ENCODE measurements at places on chromosomes 5 and 9.

GRCh38 chr5:91499943-91500531 is 116.9 kb upstream of the ARRDC3 start:
- no peak for DNase-seq

DNA sequence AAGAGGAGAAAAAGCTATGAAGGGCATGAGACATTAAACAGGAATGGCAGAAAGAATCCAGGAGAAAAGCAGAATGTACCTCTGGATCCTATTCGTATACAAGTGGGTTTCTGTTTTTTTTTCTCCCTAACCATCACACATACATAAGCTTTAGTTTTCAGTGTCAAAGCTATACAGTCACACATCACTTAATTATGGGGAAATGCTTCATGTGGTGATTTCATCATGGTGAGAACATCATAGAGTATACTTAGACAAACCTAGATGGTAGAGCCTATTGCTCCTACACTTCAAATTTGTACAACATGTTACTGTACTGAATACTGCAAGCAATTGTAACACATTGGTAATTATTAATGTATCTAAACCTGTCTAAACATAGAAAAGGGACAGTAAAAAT is 290.6 kb downstream of the AOPEP start:
- DNase-seq, result no peak

GRCh38 chr5:177276886-177277285 is 26.6 kb downstream of the RAB24 start:
- no peak for DNase-seq

DNA sequence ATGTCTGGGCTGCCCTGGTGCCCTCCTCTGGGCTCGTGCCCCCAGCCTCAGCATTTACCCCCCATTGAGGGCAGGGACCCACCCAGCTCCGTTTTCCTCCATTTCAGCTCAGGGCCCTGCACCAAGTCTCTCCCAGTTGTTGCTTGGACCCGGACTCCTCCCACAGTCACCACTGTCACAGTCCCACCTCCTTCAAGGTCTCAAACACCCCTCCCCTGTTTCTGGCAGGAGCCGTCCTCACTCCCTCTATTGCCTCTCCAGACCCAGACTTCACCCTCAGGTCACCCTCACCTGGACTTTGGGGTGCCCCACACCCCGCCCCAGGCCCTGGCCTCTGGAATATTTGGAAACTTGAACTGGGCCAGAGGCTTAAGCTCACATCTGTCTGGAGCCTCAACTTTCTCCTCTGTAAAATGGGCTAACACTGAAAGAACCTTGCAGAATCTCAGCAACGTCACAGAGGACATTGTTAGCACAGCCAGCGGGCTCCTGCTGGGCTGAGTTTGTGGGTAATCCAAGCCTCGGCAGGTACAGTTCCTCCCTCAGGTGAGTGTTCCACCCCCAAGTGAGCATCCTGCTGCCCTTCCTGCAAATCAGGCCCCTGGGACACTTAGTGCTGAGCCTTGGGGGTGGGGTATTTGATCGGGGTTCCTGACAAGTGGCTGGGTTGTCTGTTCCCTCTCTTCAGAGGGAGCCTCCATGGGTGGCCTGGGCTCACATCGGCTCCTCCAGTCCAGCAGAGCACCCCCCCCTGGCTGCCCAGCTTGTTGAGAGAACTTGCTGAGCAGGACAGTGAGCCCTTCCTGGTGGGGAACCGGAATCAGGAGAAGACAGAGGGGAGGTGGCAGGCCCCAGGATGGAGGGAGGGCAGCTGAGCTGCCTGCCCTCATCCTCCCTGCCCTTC is 130.1 kb downstream of the C9orf50 start:
- DNase-seq, result peak; percentile 76

DNA sequence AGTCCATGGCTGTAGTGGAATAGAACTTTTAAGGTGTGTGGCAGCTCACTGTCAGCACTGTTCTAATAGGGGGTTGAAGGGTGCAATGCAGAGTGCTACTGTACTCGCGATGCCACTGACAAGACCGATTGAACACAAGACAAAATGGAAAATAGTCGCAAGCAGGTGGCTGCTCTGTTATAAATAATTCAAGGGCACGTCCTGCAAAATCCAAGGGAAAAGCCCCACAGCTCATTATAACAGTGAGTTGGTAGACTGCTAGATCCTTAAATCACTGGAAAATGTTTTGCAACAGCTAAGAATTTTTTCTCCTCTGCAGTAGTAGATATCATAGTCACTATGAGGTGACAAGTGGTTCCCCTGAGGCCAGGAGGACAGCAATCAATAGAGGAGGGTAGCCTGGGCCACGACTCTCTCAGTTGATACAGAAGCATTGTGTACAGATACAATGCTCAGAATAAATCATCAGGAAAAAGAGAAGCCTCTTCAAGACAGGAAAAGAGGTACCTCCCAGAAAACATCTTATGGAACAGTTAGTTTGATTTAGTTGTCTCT is 926.3 kb downstream of the TLE4 start:
- no peak for DNase-seq

DNA sequence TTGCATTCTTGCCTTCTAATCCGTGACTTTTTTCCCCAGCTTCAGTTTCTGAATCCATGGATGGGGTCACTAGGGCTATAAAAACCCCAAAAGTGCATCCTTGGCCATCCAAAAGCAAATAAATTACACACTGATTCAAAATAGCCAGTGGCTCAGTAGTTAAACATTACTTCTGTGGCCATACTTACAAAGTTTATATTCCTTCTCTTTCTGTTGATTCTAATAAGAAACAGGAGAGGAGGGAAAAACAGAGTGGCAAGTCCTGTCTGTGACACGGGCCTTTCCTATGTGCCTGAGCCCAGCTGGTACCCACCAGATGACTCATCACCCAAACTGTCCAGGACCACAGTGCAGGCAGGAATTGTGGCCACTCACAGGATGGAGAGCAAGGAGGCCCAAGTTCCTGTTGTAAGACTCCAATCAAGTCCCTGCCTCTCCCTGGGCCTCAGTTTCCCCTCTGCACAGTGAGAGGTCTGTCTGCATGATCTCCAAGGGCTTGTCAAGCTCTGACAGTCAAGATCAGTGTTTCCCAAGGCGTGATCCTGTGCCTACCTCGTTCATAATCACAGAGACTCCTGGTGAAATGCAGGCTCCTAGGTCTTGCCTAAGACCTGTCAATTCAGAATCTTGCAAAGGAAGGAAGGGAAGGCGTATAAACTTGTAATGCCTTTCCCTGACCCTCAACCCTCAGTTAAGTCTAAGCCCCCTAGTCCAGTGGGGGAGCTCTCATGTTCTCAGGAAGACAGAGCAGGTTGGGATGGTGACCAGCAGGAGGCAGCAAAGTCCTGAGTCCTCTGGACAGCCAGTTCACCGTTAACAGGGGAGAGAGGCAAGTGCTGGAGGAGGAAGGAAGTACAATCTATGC is 29.5 kb downstream of the TNIP1 start:
- DNase-seq, result peak; percentile 84

DNA sequence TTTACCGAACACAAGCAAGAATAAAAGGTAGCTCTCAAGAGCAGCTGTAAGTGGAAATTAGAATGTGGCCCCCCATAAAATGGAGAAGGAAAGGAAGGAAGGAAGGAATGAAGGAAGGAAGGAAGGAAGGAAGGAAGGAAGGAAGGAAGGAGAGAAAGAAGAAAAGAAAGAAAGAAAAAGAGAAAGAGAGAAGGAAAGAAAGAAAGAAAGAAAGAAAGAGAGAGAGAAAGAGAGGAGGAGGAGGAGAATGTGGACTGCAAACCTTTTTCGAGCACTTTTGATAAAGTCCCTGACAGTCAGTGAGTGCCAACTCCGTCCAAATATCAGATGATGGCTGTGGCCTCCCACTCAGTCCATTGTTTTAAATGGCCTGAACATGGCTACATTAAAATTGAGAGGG is 53.8 kb upstream of the SNX2 start:
- DNase-seq, result no peak

DNA sequence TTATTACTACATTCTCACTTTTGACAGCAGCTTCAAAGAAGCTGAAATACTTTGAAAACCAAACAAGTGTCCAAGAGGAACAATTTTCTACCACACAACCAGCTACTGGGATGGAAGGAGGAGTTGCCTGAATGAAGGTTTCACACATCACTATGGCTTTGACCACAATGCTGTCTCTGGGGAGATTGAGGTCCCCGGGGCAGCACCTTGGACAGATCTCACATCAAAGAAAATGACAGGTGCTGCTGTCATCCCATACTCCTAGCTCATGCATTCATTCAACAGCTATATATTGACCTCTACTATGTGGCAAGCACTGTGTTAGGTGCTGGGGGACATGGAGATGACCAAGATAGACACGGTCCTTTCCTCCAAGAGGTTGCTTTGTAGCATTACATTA is 233.2 kb upstream of the RASEF start:
- DNase-seq, result no peak

DNA sequence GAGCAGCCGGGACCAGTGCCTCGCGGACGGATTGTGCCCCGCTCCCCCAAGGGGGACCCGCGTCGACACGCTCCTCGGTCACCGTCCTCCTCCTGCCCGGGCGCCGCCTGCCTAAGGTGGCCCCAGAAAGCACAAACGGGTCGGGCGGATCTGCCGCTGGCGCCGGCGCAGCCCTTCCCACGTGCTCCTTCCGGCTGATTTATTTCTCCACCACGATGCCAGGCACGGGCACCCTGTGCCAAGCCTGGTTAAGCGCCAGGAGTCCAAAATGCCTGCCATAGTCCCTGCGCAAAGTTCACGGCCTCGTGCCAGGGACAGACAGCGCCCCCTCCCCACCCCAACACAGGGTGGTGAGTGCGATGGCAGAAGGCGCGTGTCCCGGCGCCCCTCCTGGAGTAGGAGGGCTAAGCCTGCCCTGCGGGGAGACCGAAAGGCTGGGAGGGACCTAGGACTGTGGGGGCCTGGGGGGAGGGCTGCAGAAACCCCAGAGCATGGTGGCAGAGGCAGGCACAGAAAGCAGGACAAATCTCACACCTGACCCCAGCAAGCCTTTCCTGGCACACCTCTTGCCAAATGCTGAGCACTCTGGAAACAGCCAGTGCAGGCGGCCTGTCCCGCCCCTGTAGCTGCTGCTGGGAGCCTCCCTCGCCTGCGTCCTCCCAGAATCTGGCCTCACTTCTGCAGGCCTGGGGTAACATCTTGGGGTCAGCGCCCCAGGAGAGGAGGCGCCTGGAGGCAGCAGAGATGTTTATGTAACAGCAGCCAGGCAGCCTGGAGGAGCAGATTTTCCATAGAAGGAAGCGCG is 1.1 kb upstream of the NOTCH1 start:
- peak; percentile 88 for DNase-seq

DNA sequence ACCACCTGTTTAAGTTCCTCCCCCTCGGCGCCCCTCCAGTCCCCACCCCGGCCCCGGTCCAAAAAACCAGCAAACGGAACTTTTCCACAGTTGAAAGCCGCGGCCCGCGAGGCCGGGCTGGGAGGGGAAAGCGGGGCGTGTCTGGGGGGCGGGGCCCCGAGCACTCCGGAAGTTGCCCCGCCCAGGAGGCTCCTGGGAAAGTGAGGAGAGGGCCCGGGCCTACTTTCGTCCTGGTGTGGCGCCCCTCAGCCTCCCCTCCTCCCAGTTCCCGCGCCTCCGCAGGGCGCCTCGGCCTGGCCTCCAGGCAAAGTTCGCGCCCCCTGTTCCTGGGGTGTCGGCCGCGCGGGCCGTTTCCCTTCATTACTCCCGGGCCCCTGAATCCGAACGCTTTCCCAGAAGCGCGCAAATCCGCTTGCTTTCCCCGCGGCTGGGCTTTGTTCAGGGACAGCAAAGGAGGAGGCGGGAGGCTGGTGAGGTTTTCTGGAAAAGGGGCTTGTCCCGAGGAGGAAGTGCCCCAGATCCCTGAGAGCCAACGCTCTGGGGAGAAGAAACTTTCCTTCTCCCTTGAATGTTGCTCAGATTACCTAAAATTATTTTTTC is 4.5 kb upstream of the DMRT3 start:
- no peak for DNase-seq

DNA sequence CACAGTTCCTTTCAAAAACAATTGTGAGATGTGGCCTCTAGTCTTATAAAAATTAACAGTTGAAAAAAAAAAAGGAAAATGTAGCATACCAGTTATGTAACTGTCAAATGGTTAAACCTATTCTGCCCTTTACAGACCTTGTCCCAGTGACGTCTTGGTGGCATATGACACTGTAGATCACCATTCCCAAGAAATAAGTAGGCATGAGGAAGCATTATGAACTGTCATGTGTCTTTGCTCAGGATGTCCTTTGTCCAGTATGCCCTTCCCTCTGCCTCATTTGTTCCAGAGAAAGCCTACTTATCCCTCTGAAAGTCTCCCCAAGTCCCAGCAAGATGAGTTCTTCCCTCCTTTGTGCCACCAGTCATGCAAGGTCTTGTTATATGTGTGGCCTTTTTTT is 63.2 kb downstream of the PAM start:
- DNase-seq, result no peak

DNA sequence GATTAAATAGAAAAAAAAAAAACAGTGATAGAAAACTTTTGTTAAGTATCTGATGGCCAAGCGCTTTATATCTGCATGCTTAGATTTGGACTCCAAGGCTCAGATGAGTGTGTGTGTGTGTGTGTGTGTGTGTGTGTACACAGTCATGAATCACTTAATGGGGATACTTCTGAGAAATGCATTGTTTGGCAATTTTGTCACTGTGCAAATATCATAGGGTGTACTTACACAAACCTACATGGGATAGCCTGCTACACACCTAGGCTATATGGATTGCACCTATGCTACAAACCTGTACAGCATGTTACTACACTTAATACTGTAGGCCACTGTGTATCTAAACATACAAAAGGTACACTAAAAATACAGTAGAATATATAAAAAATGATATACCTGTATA is 635.6 kb upstream of the NUDT12 start:
- no peak for DNase-seq

- no peak for DNase-seq
Observed at GRCh38 chr5:52356311-52356918, 431.3 kb upstream of the ITGA1 start.

GRCh38 chr9:115882911-115883310 is 270.7 kb upstream of the PAPPA start:
- no peak for DNase-seq

- DNase-seq, result no peak
Observed at GRCh38 chr5:31485376-31486207, 46.3 kb downstream of the DROSHA start.

- DNase-seq, result peak; percentile 38
Observed at GRCh38 chr5:179234563-179235135, 110.6 kb downstream of the ADAMTS2 start.

- DNase-seq, result no peak
Observed at GRCh38 chr5:54630738-54631359, 113.3 kb downstream of the SNX18 start.

GRCh38 chr5:145483212-145483611 is 351.9 kb downstream of the PRELID2 start:
- DNase-seq, result no peak
